Hematopoietic multipotent progenitor cell (in vitro differentiated cells): ENCODE measurements at places on chromosomes 4 and X.
A peak's percentile ranks its signal among the peaks of the same experiment; 100 is the strongest.

DNA sequence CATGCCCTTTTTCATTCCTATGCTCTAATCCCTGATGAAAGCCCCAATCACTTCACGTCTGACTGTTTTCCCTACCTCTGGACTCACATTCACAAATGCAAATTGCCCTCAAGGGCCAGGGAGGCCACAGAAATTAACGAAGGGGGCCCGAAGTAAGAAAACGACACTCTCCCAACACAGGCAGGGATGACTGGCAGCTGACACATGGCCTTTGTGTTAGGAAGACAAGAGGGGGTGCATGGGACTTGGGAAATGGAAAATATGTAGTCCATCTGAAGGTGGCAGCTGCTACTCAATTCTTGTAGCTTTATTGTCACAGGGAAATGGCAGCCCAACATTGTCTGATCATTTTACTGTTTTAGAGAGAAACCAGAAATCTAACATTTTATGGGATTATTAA, 12.3 kb upstream of the SPARCL1 start:
- DNase-seq: no peak

DNA sequence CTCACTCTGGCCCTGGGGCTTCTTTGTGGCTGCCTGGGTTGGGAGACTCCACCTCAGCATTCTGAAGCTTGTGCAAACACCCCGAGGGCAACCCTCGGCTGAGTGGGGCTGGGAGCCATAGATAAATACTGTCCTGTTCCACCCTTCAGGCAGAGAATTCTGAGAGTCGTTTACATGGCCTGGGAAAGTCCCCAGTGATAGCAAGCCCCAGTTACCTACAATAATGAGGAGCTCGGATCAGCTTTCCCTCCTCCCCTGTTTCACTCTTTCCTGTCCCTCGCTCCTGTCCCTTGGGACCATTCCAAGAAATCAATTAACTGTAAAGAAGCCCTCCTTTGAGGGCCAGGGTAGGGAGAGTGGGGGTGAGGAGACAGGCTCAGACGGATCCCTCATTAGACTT, 31.6 kb upstream of the DDX3X start:
- DNase-seq: no peak

GRCh38 chr4:73709451-73710033, 30.8 kb upstream of the CXCL8 start:
- DNase-seq: peak; percentile 29

GRCh38 chrX:39337451-39337850, 536.2 kb downstream of the MID1IP1 start:
- no peak for DNase-seq

GRCh38 chrX:109774706-109775105, 41.6 kb upstream of the ACSL4 start:
- no peak for DNase-seq

DNA sequence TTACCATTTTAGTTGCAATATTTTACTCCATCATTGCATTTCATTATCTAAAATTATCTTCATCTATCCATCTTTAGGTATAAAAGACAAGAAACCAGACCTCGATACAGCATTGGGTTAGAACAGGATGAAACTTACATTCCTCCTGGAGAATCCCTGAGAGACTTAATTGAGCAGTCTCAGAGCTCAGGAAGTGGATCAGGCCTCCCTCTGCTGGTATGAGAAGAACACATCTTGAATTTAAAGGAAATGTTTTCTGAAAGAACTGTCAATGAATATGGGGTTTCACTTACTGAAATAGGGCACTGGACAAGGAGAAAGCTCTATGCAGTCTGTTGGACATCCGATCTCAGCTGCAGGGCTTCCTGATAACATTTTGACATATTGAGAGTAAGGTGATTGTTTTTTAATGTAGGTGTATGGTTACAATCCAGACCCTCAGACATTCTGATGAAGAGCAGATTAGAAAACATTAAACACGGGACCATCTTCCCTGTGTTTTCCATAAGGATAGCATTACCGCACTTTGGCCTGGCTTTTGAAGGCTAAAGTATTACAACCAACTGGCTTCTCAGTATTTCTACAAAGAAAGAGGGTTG, 367.2 kb downstream of the BMPR1B start:
- peak; percentile 17 for DNase-seq

DNA sequence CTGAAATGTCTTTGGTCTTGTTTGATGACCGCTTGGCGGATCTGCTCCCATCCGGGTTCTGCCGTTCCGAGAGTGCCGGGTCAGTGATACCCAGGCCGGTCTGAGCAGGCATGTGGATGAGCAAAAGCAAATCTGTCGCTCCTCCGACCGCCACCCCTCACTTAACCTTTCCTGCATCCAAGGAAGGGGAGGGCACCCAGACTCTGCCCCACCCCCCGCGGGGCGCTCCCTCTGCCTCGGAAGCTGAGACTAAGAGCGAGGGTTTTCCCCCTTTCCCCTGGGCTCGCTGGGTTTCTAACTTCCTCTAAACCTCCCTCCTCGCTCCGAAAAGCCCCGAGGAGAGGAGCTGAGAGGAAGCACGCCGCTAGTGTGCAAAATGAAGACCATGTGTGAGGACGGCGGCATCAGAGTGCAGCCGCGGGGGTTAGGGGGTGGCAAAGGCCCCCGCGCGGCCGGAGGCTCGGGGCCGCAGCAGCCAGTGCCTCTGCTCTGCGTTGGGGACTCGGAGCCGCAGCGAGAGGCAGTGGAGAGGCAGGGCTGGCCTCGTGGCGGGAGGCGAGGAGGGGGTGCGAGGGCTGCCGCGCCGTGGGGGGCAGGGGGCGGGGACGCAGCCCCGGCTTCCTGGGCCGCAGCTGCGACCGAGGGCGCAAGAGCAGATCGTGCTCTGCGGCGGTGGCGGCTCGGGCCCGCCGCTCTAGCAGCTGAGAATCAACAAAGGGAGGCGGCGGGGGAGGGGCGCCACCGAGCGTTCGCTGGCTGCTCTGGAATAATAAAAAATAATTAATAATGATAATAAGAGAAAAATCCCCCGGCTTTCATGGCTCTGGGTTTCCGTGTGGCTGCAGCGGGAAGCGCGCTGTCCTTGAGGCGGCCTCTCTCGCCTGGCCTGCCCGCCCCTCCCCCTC, 55.8 kb upstream of the BCOR start:
- peak; percentile 72 for DNase-seq

DNA sequence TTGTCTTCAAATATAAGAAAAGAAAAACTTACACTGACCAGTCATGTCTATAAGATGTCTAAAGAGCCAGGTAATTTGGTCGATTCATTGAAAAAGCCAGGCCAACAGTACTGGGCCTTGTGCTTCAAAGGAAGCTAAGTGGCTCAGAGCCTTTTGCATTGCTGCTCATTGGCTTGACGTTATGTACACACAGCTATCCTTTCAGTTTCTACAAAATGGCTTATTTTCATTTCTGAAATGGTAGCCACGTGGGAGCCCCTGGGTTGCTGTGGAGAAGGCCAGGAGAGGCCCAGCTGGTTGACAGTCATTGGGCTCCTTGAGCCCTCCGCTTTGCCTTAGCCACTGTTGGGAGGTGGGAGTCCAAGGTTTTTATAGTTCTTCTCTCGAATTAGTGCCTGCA, 199.1 kb upstream of the CXorf66 start:
- DNase-seq: no peak

- DNase-seq: peak; percentile 77
Observed at GRCh38 chr4:118981839-118982381, 93.3 kb downstream of the SYNPO2 start.

- no peak for DNase-seq
Observed at GRCh38 chr4:145679991-145680455, at the start of gene C4orf51. Gene C4orf51, plus strand, starts transcription at chr4:145680146. Its CDS starts 58 bp downstream, at chr4:145680204.

DNA sequence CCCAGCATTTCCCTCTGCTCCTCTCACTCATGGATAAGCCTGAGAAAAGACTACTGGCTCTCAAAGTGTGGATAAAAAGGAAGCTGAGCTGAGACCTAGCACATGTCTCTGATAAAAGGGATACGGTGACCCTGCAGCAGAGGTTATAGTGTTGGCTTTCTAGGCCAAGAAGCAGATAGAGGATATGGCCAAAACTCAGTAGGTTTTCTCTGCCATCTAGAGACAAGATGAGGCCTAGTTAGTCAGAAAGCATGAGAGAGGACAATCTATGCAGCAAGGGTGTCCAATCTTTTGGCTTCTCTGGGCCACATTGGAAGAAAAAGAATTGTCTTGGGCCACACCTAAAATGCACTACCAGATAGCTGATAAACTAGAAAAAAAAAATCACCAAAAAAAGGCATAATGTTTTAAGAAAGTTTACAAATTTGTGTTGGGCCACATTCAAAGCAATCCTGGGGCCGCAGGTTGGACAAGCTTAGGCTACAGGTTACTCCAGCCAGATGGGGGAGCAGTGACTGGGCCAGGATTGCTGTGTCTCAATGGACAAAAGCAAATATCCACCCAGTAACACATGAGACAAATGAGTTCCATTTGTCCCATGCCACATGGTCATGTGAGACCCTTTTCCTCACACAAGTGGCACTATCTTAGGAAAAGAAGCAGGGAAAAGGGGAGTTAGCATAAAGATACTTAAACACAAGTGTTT, 411.4 kb downstream of the INPP4B start:
- DNase-seq: no peak

- DNase-seq: no peak
Observed at GRCh38 chrX:20139966-20140365, 1.7 kb downstream of the EIF1AX start.

DNA sequence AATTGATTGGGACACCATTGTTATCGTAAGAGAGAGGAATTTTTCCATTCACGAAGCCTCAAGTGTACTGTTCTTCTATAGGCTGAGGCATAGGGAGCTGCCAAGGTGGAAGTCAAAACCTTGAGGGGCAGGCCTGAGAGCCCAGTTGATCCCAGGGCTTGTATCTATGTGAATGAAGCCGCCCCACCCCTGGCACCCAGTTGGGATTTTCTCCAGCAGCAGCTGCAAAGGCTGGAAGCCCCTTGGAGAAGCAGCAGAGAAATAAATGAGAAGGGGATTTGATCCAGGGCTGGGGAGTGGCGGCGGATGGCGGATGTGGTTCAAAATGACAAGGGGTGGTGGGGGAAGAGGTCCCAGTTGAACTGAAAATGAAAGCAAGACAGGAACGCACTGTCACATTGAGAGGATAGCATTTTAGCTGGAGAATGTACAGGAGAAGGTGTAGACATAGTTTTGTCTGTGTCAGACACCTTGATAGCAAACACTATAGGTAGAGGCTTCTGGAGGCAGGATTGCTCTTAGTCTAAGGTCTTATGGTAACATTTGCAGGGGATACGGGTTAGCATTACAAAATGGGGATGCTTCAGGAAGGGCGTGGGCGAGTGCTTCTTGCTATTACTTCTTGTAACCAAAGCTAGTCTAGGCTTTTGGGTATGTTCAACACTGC, 32.6 kb downstream of the DOCK11 start:
- peak; percentile 31 for DNase-seq

- no peak for DNase-seq
Observed at GRCh38 chr4:144178414-144178813, 37.9 kb upstream of the GYPA start.

- peak; percentile 56 for DNase-seq
Observed at GRCh38 chr4:89765966-89766365, 71.0 kb downstream of the SNCA start.

GRCh38 chr4:77044461-77045150, 31.2 kb downstream of the CCNI start:
- peak; percentile 69 for DNase-seq

- DNase-seq: no peak
Observed at GRCh38 chr4:38618505-38618904, 45.5 kb upstream of the KLF3 start.

- DNase-seq: peak; percentile 3
Observed at GRCh38 chrX:129875669-129876068, 30.3 kb upstream of the UTP14A start.

DNA sequence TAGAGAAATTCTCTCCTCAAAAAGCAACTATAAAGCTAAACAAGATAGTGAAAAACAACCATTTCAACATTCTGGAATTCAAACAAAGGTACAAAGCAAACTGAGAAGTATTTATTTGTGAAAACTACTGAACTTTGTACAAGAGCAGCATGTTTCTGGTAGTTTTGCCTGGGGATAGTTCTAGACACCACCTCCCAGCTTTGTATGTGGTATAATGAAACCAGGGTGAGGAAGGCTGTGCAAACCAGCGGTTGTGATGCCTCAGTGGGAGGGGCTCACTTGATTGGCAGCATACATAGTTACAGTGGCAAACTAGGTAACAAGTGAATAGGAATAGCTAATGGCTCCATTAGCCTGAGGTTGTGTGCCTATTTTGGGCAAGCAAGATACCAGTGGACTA, 18.6 kb upstream of the FRMD7 start:
- DNase-seq: no peak

- DNase-seq: no peak
Observed at GRCh38 chr4:90237751-90238530, 110.7 kb downstream of the CCSER1 start.

- peak; percentile 17 for DNase-seq
Observed at GRCh38 chrX:55135171-55135570, 46.4 kb downstream of the PAGE2 start.

DNA sequence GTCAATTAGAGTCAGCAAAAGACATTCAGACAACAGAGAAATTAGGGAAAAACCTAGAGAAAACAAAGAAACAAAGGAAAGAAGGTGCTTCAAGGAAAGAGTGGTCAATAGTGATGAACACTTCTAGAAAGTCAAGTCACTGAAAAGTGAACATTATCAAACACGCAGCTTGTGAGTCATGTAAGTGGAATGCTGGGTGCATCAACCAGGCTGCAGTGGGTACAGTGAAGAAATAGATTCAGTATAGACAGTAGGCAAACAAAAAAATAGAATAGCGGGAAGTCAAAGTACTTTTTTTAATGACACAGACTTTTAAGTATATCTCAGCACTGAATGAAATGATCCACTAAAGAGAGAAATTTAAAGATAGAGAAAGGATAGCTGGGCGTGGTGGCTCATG, 245.8 kb downstream of the ARHGAP24 start:
- DNase-seq: no peak

GRCh38 chr4:58061967-58062366, 951.8 kb upstream of the IGFBP7 start:
- peak; percentile 8 for DNase-seq

DNA sequence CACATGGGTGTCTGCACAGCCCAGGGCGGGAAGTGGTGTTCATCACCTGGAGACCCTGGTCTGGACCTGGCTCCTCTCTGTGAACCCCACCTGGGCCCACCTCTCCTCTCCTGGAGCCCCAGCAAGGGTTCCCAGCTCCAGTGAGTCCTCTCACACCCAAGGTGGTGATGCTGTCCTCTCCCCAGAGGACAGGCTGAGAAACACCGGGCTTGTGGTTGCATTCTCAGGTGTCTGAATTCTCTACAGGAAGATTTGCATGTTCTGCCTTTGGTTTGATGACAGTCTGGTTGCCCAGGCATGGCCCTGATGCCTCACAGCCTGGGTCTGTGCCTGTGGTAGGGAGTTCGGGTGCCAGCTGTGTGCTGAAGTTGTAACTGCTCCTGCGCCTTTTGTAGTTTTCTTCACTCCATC, 3.8 kb downstream of the MAEA start:
- DNase-seq: no peak

GRCh38 chr4:138174981-138175794, 67.0 kb downstream of the SLC7A11 start:
- DNase-seq: no peak

GRCh38 chr4:131001371-131001770, 1905.4 kb downstream of the C4orf33 start:
- no peak for DNase-seq

GRCh38 chr4:22552812-22553211, 36.9 kb upstream of the ADGRA3 start:
- no peak for DNase-seq

GRCh38 chrX:3940000-3940610, 226.7 kb upstream of the PRKX start:
- DNase-seq: no peak
